ENCODE measurements at places on chromosomes 2 and 18.

- no peak for DNase-seq
Observed at GRCh38 chr2:143906850-143907249, 613.1 kb downstream of the ZEB2 start.

DNA sequence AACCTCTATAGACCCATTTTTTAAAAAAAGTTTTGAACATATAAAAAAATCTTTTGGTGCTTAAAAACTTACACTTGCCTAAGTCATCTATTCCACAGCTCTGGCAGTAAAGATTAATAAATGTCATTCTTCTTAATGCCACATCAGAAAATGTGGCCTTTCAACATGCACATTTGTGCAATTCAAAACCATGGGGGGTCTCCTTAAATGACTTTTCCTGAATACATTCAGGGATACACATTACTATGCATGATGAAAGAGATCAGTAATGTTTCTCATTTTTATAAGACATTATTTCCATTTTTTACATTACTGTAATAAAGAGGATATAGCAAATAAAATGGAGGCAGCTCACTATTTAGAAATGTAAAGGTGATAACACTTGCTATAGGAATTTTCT, 142.3 kb downstream of the RBM43 start:
- DNase-seq: no peak

- DNase-seq: no peak
Observed at GRCh38 chr18:35408843-35409261, 31.7 kb upstream of the ZNF396 start.

- DNase-seq: no peak
Observed at GRCh38 chr18:5909125-5909524, 13.8 kb upstream of the TMEM200C start.

GRCh38 chr18:46265196-46266156, 161.3 kb downstream of the HAUS1 start:
- DNase-seq: no peak

GRCh38 chr2:68351997-68352396, 13.1 kb upstream of the PLEK start:
- DNase-seq: no peak

GRCh38 chr2:195124391-195125079, 532.5 kb upstream of the SLC39A10 start:
- DNase-seq: no peak

DNA sequence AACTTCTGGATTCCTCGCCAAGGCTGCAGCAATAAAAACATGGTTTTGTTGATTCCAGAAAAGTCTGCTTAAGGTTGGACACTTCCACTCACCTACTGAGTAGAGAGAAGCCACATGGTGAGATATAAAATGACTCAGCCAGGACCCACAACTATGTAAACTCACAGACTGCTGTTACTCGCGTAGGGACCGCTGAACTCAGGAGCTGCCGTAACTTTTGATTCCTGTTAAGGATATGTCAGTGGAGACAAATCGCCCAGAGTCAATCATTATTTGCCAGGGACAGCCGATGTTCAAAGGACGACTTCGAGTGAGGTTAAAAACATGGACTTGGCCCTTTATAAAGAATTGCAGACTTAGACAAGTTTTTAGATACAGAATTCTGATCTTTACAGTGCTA, 25.6 kb downstream of the CYB5A start:
- DNase-seq: no peak

DNA sequence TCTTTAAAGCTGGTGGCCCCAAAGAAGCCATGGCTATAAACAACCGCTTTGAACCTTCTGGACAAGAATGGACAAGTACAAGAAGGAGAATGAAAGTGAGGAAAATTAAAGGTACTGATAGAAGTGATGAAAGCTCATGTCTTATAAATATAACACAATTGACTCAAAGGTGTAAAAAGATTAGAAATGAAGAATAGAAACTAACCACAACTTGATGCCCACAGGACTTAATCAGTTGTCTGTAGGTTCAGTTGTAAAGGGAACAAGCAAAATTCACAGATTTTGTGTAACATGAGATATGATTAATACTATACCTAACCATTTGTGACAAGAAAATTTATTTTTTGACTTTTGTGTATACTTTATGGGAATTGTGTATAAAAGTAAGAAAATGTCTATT, 135.7 kb downstream of the NUP35 start:
- DNase-seq: no peak

GRCh38 chr2:231545105-231545902, 15.1 kb upstream of the NMUR1 start:
- DNase-seq: no peak
